ENCODE measurements at places on chromosomes 3 and 15.

- DNase-seq = no peak
Measured at GRCh38 chr3:58065700-58066167, 57.5 kb downstream of the FLNB start.

GRCh38 chr3:38632989-38633388, 16.5 kb downstream of the SCN5A start:
- no peak for DNase-seq

DNA sequence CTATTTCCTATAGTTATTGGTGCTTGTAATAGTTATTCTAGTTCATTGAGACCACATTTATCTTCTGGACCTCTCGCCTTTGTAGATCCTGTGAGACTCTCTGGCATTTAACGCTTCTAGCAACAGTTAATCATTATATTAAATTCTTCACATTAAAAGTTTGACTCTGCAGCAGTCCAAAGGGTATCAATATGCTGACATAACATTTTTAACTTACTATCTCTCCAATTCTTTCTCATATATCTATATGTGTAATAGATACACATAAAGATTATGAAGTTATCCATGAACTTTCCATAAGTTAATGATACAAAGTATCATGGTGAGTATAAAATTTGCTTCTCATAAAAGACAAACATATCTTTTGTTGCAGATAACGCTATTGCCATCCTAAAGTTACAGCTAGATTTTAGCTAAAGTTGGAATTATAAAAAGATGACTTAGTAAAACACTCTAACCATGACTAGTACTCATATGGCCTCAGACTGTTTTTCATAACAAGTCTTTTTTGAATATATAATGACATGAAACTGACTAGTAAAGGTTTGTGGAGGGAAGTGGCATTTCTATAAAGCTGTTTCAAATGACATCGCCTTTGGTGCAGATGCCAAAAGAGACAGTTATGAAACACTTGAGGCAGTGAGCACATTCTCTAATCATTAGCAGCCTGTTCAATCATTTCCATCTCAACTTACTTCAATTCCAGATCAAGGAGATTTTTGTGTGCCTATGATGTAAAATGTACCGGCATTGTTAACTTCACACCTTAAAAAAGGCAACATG, 379.3 kb upstream of the CBLB start:
- no peak for DNase-seq

GRCh38 chr15:71056111-71056510, 59.2 kb upstream of the THSD4 start:
- DNase-seq = no peak

- no peak for DNase-seq
Measured at GRCh38 chr15:70853973-70854665, at the start of gene LARP6. LARP6 (minus strand) TSS chr15:70854157; CDS start chr15:70854088, 69 bp downstream.

DNA sequence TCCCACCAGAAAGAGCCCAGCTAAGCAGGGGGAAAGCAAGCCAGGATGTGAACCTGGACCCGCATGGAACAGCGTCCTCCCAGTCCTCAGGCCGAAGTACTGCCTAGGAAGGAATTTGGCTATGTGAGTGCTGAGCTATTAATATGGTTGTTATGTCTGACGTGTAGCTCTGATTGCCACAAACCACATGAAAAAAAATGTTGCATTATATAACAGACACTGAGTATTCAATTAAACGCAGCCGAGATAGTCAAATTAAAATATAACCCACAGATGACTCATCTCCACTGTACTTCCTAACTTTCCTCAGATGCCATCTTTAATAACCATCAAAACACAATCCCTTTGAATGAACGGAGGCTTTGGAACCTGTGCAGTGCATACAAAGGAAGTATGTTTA, 111.1 kb downstream of the GABRB3 start:
- DNase-seq = no peak
